ENCODE measurements at places on chromosomes 5 and 9. TPM values are rescaled to one million over a fixed set of nuclear protein-coding genes. Genes with fewer than 3 reads are reported as not detected.

DNA sequence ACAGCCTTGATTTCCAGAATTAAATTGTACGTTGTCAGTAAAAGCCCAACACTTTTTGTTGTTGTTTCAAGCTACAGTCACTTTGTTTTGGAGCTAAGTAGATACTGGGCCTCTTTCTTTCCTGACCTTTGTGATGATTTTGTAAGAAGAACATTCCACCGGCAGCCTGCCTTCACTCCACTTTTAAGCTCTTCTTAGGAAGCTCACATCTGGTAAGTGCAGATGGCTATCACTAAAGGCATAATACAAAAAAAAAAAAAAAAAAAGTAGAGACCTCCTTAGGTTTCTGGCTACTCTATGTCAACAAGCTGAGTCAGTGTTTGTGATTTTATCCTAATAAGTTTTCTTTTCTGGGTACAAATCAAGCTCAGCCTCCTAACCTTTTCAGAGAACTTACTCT is 1922.1 kb upstream of the WWC1 start:
- DNase-seq, result no peak

GRCh38 chr9:72586388-72587130 is 65.2 kb downstream of the TMC1 start:
- DNase-seq, result no peak

- peak; percentile 29 for DNase-seq
Observed at GRCh38 chr5:122076669-122077365, 1.2 kb downstream of the LOX start.

GRCh38 chr5:133195250-133195649 is 143.4 kb downstream of the HSPA4 start:
- no peak for DNase-seq

DNA sequence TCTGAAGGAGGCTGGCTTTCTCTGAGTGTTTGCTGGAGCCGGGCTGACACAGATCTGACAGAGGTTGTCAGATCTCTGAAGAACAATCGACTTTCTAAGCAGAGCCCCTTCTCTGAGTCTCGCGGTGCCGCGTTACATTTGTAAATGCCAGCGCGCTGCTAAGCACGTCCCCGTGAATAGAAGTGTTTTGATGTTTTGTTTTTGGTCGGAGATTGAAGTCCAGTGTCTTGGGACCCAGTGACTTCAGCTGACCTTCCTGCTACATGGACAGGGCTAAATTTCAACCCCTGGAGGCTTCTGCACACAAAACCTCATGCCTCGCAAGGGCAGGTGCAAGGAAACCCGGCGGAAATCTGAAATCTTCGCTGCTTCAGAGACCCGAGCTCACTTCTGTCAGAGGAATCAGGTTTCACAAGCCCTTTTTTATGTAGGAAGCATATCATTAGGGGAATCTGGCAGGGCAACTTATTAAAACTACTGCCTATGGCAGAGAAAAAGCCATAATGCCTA is 27.2 kb downstream of the NEUROG1 start:
- DNase-seq, result no peak

The STK32A gene
- total RNA-seq, result 1.2 TPM

The LCN2 gene
- not detected for total RNA-seq

- DNase-seq, result no peak
Observed at GRCh38 chr5:155091768-155092717, 78.5 kb downstream of the KIF4B start.
